ENCODE measurements at places on chromosomes 11 and 22.

DNA sequence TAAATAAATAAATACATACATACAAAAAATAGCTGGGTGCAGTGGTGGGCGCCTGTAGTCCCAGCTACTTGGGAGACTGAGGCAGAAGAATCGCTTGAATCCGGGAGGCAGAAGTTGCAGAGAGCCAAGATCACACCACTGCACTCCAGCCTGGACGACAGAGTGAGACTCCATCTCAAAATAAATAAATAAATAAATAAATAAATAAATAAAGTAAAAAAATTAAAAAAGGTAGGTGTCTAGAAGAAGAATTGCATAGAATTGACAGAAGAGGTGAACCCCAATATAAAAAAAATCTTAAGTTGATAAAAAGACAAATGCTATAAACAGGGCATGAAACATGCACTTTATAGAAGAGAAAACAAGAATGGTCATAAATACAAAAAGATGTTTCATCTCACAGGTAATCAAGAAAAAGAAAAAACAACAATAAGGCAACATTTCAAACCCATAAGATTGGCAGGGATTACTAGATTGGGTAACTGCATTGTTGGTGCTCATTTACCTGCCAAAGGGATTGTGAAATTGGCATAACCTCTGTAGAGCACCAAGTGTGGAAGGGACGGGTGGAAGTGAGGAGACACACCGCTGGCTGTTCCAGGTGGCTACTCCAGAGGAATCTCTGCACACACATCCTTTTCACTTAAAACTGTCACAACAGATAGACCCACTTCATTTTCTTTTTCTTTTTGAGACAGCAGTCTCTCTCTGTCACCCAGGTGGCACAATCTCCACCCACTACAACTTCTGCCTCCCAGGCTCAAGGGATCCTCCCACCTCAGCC is 44.7 kb downstream of the NF2 start:
- DNase-seq = no peak

DNA sequence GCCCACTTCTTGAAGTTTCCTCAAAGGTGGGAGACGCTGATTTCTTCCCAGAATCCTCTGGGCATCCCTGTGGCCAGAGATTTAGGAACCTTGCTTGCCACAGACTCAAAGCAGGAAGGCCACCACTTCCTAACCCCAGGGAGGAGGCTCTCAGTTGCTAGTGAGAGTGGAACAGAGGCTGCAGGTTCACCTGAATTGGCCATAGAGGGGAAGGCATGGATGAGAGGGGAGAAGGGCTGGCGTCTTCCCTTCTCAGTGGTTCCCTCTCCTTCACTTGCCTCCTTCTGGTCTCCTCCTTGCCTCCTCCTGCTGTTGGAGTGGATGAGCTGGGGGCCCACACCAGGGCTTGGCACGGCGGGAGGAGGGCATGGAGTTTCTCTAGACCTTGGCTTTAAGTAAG is 185.7 kb downstream of the ADAMTS15 start:
- DNase-seq = no peak

DNA sequence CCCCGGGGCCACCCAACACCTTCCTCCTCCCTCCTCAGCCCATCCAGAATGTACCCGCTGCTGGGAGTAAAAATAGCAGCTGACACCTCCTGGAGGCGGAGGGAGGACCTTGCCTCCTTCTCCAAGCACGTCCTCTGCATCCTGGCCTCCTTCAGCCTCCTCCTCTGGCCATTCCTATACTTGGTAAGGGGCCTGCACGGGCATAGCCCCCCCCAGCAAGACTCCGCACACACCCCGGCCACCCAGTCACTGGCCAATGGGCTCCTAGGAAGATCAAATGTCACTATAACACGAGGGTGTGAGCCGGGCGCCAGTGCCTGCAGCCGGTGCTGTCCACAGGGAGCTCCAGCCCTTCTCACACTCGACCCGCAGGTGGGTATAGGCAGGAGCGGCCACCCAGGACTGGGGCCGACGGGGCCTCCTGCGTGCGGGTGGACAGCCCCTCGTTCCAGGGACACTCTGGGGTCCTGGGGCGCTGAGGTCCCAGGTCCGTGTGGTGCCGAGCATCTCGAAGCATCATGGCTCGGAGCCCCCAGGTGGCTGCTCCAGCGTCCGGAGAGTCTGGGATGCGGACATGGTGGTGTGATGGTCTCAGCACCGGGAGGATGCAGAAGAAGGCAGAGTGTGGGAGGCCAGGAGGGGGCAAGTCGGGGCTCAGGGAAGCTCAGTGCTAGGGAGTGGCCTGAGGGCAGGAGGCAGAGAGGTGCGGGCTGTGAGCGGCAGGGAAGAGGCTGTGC is at the start of gene TNNT3:
Gene TNNT3, plus strand, starts transcription at position 313 of the 737 bp plus-strand sequence. CDS start 3,172 bp downstream, outside the sequence.
- DNase-seq = no peak

- DNase-seq = no peak
These were observed 55.5 kb downstream of the CSNK2A3 start for GRCh38 chr11:11297578-11297977.

DNA sequence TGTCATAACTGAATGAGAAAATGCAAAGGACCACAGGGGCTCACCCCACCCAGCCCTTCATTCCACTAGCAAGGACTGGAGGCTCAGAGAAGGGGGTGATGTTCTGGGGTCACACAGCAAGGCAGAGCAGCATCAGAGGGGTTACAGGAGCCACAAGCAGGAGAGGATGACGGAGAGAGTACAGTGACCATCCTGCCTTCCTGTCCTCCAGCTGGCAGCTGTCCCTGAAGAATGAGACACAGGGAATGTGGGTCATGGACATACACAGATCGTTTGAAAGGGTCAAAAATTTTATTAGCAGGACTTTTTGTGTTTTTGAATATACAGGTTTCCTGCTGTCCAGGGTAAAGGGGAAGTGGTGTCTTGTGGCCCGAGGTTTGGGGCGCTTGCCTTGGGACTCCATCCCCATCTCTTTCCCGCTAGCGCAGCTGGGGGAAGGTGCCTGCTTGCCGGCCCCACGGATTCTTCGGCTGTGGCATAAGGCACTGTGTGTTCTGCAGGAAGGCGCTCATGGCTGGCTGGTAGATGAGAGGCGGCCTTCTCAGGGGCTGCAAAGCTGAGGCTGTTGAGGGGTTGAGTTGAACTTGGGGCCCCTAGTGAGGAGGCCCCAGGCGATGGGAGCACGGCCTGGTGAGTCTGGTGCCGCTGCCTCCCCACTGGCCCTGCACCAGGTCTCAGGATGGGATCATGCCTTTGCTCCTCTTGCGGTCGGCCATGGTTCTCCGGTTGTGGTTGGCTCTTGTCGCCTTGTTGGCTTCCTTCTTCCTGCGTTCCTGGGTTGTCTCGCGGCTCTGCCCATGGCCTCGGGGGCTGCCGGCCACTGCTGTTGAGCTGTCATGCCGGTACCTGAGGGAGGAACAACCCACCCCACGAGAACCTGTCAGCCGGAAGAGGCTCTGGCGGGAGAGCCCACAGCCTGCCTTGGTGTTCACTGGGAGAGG is 21.4 kb downstream of the UQCR10 start:
- no peak for DNase-seq

GRCh38 chr22:27820896-27821866 is 19.6 kb upstream of the MN1 start:
- DNase-seq = no peak

- no peak for DNase-seq
These were observed 14.0 kb upstream of the CD81 start for GRCh38 chr11:2363130-2363529.

DNA sequence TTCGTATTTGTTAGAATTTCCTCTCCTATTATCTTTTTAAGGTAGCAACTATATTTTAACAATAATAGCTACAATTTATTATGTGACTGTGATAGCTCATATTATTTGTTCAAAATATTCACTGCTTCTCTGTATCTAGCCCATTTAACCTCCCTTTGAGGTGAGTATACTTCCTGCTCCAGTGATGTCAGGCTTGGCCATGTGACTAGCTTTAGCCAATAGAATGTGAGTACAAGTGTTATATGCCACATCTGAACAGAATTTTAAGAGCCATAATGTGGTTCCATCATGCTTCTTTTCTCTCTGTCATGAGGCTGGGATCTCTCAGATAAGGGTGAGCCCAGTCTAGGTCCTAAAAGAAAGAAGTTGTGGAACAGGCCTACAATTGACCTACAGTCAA is 217.6 kb downstream of the TTC28 start:
- no peak for DNase-seq

DNA sequence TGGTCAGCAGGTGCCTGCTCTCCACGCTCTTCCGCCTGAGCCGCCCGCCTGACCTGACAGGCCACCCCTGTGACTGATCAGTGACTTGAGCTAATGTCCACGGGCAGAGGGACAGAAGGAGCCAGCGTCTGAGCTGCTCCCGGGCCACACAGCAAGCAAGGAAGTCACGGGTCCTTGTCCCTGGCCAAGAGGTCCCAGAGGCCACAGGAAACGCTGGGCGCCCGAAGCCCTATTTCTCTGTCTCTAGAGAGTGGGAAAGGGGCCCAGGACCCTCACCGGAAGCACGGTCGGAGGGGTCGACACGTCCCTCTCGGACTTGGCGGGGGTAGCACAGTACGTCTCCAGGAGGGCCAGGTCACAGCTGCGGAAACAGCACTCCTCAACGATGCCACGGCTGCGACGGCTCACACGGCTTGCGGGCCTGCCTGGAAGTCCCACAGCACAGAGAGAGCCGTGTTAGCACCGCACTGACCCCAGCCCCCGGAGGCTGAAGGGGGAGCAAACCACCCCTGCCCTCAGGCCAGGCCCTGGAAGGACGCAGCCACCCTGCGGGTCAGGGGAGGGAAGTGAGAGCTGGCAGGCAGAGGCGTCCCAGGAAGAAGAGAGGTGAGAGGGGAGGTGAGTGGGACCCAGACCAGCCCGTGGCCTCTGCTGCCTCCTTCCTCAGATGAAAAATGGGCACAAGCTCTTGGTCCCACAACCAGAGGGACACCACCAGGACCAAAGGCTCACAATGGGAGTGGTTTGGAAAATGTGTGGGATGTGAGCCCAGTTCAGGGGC is 5.8 kb downstream of the IGF2 start:
- no peak for DNase-seq

DNA sequence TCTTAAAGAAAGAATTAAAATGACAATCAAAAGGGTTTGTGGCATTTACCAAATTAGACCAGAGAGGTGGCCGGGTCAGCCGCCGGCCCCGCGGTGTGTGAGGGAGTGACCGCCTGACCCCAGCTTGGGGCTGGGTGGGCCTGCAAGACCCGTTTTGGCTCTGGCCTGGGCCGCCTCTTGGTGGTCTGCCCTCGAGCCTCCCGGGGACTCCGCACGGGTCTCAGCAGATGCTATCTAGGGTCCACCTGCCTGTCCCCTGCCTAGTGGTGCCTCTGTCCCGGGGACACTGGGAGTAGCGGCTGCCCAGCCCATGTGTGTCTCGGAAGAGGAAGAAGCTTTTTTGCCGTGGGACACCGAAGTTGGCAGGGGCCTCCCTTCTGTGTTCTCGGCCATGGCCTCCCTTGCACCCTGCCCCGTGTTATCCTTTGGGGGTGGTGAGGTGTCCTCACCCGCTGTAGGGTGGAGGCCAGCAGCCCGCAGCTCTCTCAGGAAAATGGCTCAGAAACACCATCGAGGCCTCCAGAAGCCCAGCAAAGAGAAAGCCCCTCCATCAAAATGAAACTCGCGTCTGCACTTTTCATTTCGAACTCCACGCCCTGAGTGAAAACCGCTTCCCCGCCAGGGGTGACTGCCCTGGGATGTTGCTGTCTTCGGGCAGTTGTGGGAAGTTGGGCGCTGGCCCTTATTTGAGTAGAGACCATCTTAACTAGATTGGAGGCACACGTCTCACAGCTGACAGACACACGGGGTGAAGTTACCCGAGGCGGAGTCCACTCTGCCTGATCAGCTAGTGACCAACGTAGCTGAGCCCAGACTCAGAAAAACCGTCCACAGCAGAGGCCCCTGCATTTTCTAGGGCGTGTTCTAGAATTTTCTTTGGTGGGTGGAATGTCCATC is 8.0 kb downstream of the CCND1 start:
- DNase-seq = no peak

DNA sequence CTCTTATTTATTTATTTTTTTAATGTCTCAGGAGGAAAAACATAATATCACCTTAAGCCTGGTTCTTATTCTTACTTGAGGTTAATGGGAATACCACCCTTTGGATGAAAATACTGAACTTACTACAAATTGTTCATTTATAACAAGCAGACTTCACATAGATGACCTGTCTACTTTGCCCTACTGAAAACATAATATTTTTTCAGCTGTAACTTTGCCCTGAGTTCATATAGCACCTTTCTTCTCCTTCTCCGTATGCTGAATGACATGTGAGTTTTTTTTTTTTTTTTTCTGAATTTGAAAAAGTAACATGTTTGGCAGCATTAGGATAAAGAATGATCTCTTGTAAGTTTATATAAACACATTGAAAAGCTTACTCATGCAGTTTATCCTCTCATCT is 186.8 kb downstream of the TMEM135 start:
- no peak for DNase-seq

GRCh38 chr11:121494355-121495099 is 41.8 kb upstream of the SORL1-AS1 start:
- no peak for DNase-seq

DNA sequence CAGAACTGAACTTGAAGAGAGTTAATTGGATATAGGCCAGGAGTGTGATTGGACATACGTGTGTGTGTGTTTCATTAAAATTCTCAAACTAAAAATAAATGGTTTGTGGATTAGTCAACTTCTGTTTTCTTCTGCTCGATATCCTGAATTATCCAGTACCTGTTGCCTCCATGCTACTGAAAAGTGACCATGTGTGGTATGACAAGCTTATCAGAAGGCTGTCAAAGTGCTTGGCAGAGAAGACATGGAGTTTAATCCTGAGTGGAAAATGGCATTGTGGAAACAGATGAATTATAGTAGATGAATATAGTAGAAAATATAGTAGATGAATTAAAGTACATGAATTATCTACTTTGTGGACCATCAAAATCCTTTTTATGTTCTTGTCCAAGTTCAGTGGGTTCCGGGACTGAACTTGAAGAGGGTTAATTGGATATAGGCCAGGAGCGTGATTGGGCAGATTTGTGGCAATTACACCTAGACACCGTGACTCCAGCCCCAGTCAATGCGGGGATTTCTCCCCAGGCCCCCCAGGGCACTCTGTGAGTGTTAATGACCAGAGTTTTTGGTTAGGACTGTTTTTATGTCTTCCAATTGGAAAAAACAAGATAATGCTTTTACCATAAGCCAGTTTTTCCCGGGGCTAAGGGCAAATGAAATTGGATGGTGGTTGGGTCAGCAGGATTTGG is 30.1 kb downstream of the GRAMD1B start:
- DNase-seq = no peak

DNA sequence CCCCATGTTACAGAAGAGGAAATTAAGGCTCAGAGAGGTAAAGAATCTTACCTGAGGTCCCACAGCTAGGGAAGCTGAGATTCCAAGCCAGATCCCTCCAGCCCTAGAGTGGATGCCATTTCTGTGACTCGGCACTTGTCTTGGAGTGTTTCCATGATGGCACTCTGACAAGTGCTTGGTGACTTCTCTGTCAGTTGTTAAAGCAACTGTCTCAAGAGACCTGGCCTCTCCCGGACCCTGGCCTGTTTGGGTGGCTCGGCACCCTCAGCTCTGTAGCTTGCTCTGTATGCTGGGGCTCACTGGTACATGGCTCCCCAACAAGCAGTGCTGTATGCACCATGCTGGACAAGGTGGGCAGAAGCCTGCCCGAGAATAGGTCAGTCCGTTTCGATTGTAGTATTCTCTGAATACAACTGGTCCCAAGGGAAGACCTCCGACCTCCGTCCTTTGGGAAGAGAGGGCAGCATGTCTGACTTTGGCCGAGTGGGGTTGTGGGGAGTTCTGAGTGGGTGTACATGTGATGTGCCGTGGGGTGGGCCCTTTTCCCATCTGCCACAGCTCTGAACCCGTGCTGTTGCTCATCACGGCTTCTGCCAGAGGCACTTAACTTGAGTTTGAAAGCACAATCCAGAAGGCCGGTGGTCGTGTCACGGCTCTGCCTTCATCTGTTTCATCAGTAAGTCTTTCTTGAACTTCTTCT is 12.4 kb downstream of the ACO2 start:
- DNase-seq = no peak

Data from activated effector memory CD4-positive, alpha-beta T cell treated with Interleukin-2 at 50 U/mL for 16 hours (primary cell).